ENCODE measurements at places on chromosomes 4 and X. TPM values are rescaled to one million over a fixed set of nuclear protein-coding genes. Genes with fewer than 3 reads are reported as not detected.
A peak's percentile ranks its signal among the peaks of the same experiment; 100 is the strongest.

DNA sequence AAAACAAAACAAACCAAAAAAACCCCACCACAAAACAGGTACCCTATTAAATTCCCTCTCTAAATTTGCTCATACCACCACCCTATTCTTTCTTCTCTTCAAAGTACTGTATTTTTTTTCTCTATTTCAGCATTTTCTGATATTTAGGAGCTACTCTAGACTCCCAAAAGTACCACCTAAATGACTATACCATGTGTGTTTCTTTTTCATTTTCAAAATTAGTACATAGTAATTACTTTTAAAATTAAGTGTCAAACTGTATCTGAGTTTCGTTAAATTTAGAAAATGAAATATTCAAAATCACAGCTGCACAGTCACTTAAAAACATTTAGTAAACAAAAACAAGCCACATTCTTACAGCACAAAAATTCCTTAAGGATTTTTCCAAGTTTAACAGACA lies 161.7 kb downstream of the FBXW7 start:
- H3K4me1 ChIP-seq: no peaks in the 10 kb centered on the region
- H3K4me3 ChIP-seq: no peak overlapping the region
- no peak for DNase-seq
- no peaks in the 10 kb centered on the region for H3K27me3 ChIP-seq
- H3K36me3 ChIP-seq: no peaks in the 10 kb centered on the region

The ATP2B3 gene
- total RNA-seq: not detected

GRCh38 chrX:17740137-17741122 lies 3.1 kb downstream of the SCML1 start:
- peaks cover 16% of the 10 kb centered on the region for H3K4me1 ChIP-seq
- H3K4me3 ChIP-seq: no peak overlapping the region
- H3K27ac ChIP-seq: no peak overlapping the region
- DNase-seq: no peak
- H3K36me3 ChIP-seq: no peaks in the 10 kb centered on the region

GRCh38 chrX:33207056-33207455 lies 4.3 kb downstream of the DMD start:
- H3K27me3 ChIP-seq: no peaks in the 10 kb centered on the region
- H3K4me1 ChIP-seq: no peaks in the 10 kb centered on the region
- H3K36me3 ChIP-seq: no peaks in the 10 kb centered on the region
- no peak overlapping the region for H3K4me3 ChIP-seq

The GPC3 gene
- 1,039 TPM for total RNA-seq

The OTC gene
- total RNA-seq: not detected

DNA sequence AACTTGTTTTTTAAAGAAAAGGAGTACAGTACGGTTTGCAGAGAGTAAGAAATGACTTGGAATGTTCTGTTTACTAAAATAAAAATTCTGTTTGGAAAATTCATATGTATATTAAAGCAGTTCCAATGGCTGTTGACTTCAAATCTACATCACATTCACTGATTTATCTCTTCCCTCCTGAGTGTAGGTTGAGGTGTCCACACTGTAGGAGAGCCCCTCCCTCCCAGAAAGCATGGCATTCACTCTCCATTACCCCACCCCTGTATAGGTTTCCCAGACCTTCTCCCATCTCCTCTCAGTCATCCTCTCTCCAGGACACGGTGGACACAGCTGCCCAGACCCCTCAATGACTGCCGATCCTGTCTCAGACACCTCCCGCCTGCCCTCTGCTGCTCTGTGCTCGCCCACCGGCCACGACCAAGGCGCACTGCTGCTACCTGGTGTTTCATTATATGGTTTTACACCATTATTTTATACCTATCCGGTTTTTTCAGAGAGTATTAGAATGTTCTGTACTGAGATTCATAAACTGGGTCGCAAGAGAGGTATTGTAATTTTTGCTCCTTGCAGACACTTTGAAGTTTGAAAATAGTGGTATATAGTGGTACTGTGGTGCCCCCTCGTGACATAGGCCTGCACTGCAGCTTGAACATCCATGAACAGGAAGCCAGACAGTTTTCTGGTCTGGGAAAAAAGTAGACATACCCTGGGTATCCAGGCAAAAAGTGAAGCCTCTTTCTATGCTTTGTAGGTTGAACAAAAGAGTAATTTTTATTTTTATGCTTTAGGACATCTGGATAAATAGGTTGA lies 38.8 kb upstream of the BEX4 start:
- H3K27ac ChIP-seq: no peak overlapping the region
- H3K4me1 ChIP-seq: no peaks in the 10 kb centered on the region
- DNase-seq: peak; percentile 38
- peak overlapping the region; percentile 39 for H3K4me3 ChIP-seq
- peaks cover 4% of the 10 kb centered on the region for H3K27me3 ChIP-seq

- no peak overlapping the region for H3K27ac ChIP-seq
- no peaks in the 10 kb centered on the region for H3K36me3 ChIP-seq
- H3K4me1 ChIP-seq: no peaks in the 10 kb centered on the region
- no peak overlapping the region for H3K4me3 ChIP-seq
Measured at GRCh38 chr4:36260731-36261130, 16.4 kb upstream of the ARAP2 start.

The F8A3 gene
- total RNA-seq: 0.73 TPM

DNA sequence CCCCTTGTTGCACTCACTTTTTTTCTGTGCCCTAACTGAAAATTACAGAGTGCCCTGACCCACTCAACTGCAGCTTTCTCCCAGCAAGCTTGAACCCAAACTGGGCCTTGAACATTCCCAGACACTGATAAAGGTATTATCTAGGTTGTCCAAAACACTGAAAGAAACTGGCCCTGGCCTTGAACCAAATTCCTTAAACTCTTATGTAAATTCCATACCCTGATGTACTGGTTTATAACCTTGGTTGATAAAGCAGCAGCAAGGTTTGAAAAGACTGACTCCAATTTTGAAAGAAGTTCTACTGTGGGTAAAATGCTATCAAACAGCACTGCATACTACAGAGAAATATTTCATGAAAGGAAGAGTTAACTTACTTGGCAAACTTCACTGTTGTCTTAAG lies 125.6 kb downstream of the PHF8 start:
- peaks cover 3% of the 10 kb centered on the region for H3K4me1 ChIP-seq
- no peaks in the 10 kb centered on the region for H3K36me3 ChIP-seq
- no peak overlapping the region for H3K27ac ChIP-seq
- H3K4me3 ChIP-seq: no peak overlapping the region

- no peak overlapping the region for H3K4me3 ChIP-seq
- no peak for DNase-seq
- H3K27me3 ChIP-seq: no peaks in the 10 kb centered on the region
Measured at GRCh38 chrX:46873746-46874145, 36.9 kb downstream of the RP2 start.

Measured in neural progenitor cell (in vitro differentiated cells).